Neuronal stem cell (in vitro differentiated cells): ENCODE measurements at places on chromosomes 3 and 15.
A peak's percentile ranks its signal among the peaks of the same experiment; 100 is the strongest.

- no peak for DNase-seq
Observed at GRCh38 chr3:100789579-100789978, 80.3 kb downstream of the TFG start.

DNA sequence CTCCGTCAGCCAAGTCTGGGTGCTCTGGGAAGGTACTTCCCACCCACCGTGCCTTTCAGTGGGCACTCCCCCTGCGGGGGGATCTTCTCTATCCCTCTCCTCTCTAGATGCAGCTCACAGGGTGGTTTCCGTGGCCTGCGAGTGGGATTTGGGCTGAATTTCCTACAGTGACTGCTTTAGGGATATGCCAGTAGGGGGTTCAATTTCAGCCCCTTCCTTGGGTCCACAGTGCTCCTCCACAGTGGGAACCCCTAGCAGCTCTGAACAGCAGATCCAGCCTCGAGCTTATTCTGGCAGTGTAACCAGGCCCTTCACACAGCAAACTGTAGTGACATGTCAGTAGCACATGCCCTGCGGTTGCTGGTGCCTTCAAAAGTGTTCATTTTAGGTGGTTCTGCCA, 155.7 kb downstream of the CHDH start:
- DNase-seq, result no peak

DNA sequence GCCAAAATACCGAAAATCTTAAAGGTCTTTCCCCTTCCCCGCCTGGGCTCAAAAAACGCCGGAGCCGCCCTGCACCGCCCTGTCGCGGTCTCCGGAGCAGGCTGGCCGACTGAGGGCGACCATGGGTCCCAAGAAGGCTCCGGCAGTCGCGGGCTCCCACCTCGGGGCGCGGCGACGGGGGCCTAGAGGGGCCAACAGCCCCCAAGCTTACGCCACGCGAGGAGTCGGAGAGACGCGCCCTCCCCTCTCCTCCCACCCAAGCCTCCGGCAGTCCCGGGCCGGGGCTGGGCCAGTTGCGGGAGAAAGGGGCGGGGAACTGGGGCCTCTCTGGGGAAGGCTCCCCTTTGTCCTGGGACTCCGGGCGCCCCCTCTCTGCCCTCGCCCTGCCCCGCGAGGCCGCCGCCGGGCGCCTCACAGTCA, 69.2 kb downstream of the GOLGA8B start:
- DNase-seq, result no peak

GRCh38 chr15:66670175-66670574, 31.9 kb upstream of the SMAD6 start:
- DNase-seq, result no peak

DNA sequence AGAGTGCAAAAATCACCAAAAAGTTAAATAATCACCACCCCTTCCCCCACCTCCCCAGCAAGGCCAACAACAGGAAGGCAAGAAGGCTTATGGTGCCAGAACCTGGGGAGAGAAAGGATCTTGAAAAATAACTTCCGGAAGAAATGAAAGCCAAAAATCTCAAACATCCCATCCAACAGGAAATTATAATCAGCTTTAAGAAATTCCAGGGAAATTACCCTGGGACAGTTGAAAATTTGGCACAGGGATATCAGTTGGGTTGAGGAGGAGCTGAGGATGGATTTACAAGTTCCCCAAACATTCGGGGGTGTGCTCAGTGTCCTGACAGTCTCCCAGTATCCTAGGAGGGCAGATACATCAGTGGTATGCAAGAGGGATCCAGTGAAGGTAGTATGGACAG, 82.7 kb downstream of the POLR2M start:
- DNase-seq, result no peak

GRCh38 chr3:171240504-171240835, 213.9 kb upstream of the SLC2A2 start:
- no peak for DNase-seq

GRCh38 chr3:194134757-194135515, 1.0 kb upstream of the HES1 start:
- DNase-seq, result peak; percentile 92

DNA sequence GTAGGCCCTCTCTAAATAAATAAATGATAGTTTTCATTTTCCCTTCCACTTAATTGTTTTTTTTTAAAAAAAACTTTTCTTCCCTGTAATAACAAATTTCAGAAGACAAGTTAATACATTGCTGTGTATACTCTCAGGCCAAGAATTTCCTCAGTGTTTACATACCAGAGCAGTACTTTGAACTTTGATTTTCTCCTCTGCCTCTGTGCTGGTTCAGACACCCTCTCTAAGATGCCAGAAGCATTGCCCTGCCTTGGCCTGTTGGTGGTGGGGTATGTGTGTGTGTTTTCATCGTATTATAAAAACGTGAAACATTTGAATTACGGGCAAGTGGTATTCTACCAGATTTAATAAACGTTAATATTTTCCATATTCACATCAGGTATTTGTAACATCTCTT, 70.1 kb downstream of the SMAD3 start:
- no peak for DNase-seq

DNA sequence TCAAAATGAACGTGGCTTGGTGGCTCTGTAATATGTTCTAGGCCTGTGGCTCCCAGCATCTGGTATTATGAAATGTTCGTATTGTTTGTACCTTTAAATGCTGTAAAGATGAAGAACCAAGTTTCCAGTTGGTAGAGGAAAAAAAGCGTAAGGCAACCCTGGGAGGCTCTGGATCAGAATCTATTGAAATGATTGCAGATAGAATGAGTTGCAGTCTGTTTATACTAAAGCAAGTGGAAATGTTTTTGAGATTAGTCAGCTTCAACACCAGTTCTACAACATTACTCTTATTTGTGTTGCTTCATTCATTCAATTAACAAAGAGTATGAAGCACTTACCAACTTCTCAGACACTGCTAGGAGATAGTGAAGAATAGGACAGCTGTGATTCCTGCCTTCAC, 5.3 kb downstream of the ARL6IP5 start:
- DNase-seq, result no peak

DNA sequence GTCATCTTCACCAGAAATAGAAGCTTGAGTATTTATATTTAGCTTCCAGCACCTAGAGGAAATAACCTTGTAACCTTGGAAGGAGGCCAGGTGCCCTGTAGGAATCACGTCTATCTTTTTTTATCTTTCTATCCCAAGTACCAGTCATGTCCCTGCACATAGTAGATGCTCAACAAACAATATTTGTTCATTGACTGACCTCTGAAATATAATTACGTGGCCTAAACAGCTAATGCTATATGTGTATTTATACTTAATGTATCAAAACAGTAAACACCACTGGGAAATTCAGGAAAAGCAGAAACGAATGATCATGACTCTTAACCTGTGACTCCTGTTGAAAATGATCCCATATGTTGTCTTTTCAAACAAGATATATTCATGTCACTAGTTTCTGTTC, 97.9 kb upstream of the ADAMTSL3 start:
- no peak for DNase-seq

- DNase-seq, result no peak
Observed at GRCh38 chr3:183210341-183210740, 42.7 kb upstream of the B3GNT5 start.

GRCh38 chr3:45711931-45712330, 22.7 kb downstream of the SACM1L start:
- DNase-seq, result no peak

DNA sequence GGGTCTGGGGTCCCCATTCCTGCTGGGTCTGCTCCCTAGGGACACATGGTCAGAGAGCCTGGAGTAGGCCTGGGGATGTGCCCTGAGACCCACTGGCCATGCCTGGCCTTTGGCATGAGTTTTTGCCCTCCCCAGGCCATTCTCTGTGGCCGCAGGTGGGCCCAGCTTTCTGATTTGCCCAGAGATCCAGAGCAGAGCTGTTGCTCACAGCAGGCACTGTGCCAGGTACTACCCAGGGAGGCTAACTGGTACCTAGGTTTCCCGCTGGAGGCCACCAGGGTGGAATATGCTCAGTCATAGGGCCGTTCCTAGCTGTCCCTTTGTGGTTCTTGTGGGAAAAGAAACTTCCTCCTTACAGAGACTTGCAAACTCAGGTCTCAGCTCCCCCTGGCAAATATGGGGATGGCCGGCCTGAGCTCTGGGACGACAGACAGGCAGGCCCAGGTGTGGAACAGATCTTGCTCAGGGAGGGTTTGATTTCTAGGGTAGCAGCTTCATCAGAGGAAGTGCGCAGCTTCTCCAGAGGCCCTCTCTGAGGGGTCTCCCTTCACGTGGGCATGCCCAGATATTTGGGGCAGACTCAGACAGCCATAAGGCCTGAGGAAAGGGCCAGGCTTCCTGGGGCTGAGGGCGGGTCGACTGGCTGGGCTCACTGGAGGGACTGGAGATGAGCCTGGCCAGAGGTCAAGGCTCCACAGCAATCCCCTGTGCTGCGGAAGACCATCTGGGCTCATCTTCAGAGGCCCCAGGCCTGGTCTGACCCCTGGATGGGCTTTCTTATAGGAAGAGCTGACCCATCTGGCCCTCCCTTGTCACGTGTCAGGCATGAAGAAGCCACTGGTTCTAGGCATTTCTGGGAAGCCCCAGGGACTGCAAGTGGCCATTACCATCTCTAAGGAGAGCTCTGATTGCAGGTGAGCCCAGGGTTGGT, 28.0 kb downstream of the ACAA1 start:
- no peak for DNase-seq

DNA sequence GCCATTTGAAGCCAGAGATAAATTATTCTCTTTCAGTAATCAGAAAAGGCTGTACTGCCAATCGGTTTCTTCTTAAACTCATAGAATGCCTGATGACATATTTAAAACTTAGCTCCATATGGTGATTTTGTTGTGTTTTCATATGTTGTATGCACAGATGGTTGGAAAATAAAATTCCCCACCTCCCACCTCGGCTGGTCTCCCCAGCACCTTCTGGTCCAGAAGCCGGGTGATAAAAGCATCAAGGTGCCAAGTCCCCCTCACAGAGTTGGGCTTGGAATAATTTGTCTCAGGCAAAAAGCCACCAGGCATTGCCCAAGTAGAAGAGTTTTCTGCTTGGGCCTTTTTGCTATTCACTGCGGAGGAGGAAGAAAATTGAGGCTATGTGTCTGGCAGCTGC, 18.4 kb downstream of the LARS2 start:
- no peak for DNase-seq

DNA sequence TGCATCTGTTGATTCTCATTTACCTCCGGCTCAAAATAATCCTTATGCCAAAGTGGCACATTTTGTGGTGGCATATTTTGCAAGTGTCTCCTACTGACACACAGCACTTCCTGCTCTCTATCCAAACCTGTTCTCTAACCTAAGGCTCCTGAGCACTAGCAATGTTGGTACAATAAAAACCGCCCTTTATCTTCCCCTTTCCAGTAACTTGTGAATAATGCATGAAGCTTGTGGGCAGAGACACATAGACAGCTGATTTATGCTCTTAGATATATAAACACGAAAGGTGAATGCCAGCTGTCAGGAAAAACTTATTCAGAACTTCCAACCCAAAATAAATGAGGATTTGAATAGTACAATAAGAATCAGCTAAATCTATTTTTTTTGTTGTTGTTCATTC, 34.6 kb upstream of the ARPIN start:
- DNase-seq, result no peak

DNA sequence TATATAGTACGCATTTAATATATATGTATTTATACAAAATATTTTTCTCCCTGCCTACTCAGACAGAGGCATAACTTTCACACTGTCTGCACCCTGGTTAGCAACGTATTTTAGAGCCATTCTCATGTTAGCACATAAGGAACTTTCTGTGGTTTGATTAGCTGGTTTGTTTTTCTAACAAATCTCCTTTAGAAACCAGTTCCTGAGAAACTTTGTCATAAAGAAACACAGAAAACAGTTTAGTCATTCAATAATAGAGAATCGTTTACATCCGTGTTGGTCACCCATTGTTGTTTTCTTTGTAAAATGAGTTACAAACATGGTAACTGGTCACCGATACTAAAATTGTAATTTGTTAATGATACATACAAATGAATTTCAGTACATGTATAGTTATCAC, 5.9 kb upstream of the NGRN start:
- DNase-seq, result no peak

- no peak for DNase-seq
Observed at GRCh38 chr15:36550650-36551049, 28.8 kb upstream of the CDIN1 start.

- no peak for DNase-seq
Observed at GRCh38 chr3:172685331-172686214, 25.3 kb downstream of the NCEH1 start.

DNA sequence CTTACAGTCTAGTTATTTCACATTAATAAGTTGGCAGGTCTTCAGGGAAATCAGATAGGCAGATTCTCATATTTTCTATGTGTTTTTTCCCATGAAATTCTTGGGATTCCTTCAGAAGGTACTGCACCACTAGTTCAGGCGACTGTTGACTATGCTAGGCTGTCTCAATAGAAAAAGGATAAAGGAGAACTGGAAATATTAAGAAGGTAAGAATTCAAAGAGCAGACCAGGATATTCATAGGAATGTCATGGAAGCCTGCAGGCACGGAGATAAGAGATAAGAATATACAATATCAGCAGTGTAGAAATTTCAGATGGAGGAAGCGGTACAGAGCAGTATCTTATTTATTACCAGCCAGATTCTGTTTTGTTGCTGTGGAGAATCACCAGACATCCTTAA, 432.1 kb upstream of the MDFIC2 start:
- no peak for DNase-seq

DNA sequence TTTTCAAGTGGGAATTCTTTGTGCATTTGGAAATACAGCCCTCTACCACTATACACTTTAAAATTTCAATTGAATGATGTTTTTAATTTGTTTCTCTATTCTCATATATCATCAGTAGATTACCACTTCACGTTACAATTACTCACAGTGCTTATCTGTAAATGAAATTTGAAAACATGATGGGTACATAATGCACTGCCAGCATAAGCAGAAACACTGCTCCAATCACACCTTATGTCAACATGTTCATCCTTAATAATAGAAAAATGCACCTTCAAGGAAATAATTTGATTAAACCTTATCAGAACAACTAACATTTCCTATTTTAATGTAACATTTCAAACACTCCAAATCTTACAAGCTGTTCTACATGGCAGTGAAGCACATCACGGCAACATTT, 718.4 kb downstream of the GBE1 start:
- no peak for DNase-seq

DNA sequence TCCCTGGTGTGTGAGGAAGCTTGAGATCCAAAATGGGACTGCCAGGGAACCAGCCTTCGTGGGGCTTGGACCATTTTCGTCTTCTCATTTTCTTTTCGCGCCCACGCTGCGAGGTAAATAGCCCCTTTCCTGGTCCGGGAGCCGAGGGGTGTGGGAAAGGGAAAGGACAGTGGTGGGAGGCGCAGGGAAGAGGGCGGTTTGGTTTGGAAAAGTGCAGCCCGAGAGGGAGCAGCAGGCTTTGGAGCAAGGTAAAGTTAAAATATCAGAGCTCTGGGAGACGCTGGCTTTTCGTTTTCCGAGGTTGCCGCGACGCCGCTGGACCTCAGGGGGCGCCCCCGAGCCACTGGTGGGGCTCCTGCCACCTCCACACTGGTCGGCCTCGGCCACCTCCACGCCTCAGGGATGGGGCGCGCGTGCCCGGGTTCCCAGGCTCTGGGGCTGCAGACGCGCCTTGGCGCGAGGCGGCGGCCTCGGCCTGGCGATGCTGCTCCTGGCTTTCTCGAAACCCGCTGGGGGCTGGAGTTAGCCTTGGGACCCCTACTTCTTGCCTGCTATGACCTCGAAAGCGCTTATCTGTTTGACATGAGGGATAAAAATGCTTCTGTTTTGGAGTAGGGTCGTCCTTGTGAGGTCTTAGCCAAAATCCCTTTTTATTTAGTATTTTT, 3.2 kb downstream of the PTPRG start:
- peak; percentile 72 for DNase-seq
